ENCODE measurements at places on chromosomes 7 and 10. TPM values are rescaled to one million over a fixed set of nuclear protein-coding genes. Genes with fewer than 3 reads are reported as not detected.
A peak's percentile ranks its signal among the peaks of the same experiment; 100 is the strongest.

Gene ANLN
- 66.7 TPM for total RNA-seq

Gene LAMB4
- total RNA-seq = not detected

Gene UBE3C
- 76.9 TPM for total RNA-seq

GRCh38 chr7:154892459-154892858, 110.5 kb downstream of the PAXIP1 start:
- no peak for DNase-seq

DNA sequence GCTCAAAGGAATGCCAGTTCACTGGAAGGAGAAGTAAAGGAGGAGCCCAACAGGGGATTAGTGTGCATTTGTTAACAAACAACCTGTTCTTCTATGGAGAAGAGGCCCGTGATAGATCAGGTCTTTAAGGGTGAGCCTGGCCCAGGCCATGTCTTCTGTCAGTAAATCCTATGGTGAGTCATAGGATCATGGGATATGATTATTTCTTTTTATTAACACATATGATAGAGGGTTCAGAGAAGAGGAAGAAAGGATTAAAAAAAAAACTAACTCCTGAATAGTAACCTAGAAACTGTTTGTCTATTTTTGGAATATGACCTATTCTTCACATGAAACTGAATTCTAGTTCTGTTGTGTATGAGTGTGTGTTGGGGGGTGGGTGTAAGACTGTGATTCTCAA, 70.4 kb downstream of the GPR158 start:
- no peak for DNase-seq

DNA sequence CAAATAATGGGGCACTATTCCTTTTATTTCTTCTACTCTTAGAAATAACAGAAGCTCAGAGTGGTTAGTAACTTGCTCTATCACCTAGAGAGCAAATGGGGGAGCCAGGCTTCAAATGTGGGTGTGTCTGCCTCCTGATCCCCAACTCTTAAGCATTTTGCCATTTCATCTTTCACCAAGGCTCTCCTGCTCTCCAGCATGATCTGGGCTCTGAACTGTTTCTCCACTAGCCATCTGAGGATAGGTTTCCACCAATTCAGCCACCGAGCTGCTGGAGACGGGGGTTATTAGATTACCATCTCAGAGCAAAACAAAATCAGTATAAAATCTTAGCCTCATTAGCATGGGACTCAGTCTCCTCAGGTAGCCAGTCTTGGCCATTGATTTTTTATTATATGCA, 20.2 kb upstream of the VAX1 start:
- DNase-seq = no peak

DNA sequence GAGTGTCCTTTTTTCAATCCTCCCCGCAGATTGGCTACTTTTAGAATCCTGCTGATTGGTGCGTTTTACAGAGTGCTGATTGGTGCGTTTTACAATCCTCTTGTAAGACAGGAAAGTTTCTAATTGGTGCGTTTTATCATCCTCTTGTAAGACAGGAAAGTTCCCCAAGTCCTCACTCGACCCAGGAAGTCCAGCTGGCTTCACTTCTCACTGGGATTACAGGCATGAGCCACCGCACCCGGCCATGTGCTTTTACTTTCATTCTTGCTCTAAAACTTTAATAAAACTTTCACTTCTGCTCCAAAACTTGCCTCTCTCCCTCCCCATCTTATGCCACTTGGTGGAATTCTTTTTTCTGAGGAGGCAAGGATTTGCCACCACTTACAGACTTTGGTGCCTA, 17.0 kb upstream of the WAPL start:
- DNase-seq = no peak

Gene SH2B2
- total RNA-seq = 21.9 TPM

- DNase-seq = no peak
Observed at GRCh38 chr7:69577221-69577620, 21.1 kb upstream of the AUTS2 start.

- DNase-seq = no peak
Observed at GRCh38 chr10:35460852-35461460, 124.6 kb downstream of the CCNY start.

DNA sequence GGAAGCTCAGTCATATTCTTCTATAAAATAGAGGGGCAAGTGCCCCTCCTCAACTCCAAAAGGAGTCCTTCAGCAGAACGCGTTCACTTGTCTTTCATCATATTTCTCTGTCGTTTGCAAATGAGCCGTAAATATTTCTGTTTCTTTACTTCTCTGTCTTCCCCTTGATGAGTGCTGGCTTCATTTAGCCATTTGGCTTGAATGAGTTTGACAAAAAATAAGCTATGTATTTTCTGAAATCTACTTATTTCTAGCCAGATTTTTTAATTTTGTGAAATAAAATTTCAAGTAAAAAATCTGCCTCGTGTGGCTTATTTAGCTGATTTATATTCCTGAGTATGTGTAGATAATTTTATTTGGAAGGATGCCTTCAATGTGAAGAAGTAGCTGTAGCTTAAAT, 170.8 kb upstream of the DGKB start:
- DNase-seq = no peak

- no peak for DNase-seq
Observed at GRCh38 chr10:112394475-112394875, 20.6 kb downstream of the ACSL5 start.

- DNase-seq = no peak
Observed at GRCh38 chr10:123804716-123805115, 86.9 kb downstream of the CPXM2 start.

- DNase-seq = peak; percentile 95
Observed at GRCh38 chr10:101602761-101603398, 14.8 kb downstream of the DPCD start.

Gene SPDYE1
- total RNA-seq = not detected

Gene SORBS1
- total RNA-seq = 35.9 TPM
